Left forelimb (tissue), 1 donor: ENCODE measurements at places on chromosomes 7 and 10.
A peak's percentile ranks its signal among the peaks of the same experiment; 100 is the strongest.

DNA sequence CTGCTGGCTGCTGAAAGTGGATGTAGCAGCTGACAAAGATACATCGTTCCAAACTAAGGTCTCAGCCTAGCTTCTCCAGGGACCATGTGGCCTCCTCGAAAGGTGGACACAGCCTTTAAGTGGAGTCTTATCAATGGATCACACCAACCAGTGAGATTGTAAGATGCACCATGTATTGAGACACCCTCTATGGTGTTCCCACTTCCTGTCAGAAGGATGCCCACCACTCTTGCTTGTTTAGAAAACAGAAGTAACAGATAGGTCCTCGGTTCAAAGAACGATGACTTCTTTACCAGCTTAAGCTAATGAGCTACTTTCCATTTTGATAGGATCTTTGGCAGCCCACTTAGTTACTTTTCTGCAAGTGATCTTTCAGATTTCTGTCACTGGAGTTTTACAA is 34.3 kb downstream of the SLC25A13 start:
- no peak for DNase-seq

DNA sequence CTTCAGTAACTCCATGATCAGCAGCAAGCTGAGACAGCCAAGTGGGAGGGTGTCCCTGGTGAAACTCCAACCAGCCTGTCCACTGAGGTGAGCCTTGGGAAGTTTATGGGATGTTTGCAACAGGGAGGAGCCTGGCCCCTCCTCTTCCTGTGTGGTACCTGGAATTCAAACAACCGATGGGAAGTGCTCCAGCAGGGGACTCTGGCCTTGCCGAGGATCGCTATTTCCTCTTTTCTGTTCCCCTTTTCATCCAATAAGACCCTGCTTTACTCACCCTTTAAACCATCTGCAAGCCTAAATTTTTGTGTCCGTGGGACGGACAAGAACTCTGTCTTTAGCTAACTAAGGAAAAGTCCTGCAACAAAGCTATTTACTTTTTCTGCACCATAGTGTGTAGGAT is 491.1 kb upstream of the ZMIZ1 start:
- peak; percentile 38 for DNase-seq

DNA sequence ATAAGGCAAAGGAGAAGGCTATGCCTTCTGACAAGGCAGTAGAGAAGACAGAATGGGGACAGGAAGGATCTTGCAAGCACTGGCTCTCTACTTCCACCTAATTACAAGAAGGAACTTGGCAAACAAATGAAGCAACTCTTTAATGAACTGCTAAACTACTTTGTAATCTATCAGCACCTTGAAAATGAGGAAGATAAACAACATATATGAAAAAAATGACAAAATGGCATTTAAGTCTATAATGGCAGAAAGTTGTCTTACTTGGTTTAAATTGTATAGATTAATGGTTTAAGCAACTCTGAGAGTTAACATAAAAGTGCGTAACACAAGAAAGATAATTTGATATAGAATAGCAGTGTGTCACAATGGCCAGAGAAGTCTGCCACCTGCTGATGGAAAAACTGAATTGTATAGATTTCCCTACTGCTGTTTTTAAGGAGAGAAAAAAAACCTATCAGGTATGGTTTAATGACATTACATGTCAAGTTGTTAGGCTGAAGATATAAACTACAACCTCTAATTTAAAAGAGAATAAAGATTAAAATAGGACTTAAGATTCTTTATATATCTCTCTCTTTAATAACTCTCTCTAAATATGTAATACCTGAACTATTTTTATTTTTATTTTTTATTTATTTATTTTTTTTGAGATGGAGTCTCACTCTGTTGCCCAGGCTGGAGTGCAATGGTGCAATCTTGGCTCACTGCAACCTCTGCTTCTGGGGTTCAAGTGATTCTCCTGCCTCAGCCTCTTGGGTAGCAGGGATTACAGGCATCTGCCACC is 11.8 kb downstream of the NT5C3A start:
- DNase-seq: no peak

DNA sequence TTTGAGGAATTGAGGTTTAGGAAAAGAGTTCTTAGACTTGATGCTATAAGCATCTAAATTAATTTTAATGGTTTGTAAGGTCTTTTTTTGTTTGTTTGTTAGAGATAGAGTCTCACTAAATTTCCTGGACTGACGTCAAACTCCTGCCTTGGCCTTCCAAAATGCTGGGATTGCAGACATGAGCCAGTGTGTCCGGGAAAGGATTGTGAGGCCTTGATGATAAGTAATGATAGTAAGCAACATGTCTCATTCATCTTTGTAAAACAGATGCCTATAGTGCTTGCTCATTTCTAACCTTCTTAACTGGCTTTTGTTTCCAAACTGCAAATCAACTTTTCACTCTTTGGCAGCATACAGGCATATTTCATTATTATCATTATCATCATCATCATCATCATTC is 176.0 kb upstream of the KCND2 start:
- no peak for DNase-seq

- DNase-seq: no peak
Observed at GRCh38 chr10:56624082-56624481, 263.0 kb upstream of the ZWINT start.

GRCh38 chr7:32779167-32779566 is 112.4 kb downstream of the KBTBD2 start:
- DNase-seq: no peak

DNA sequence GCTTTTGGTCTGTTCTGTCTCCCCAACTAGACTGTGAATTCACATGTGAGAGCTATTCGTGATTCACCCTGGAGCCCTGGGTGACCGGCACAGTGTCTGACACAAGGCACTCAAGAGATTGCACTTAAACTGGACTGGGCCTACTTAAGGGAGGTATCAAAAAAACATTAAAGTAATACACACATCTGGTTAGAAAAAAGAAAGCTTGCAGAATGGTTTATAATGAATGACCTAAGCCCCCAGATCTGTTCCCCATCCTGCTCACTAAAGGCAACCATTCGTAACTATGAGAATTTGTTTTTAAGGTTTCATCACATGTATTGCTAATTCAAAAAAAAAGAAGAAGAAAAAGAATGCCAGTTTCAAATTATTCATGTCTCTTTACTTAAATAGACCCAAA is 74.5 kb downstream of the DGKI start:
- no peak for DNase-seq

GRCh38 chr7:128240696-128241386 is at the start of gene LEP:
Gene LEP, plus strand, starts transcription at chr7:128241278. Its CDS starts 10,741 bp downstream, at chr7:128252019.
- DNase-seq: no peak

- DNase-seq: no peak
Observed at GRCh38 chr7:1422512-1423263, 36.6 kb downstream of the MICALL2 start.

DNA sequence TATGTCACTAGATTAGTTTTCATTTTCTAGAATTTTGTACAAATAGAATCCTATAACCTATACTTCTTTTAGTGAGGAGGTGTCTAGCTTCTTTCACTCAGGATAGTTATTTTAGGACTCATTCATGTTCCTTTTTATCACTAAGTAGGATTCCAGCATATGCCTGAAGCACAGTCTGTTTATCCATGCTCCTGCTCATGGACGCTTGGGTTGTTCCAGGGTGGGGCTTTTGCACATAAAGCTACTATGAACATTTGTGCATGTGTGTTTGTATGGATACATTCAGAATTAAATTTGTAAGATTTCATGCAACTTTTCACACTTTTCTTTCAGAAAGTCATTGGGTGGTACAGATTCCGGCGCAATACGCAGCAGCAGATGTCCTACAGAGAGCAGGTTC is 24.6 kb downstream of the ABRAXAS2 start:
- no peak for DNase-seq

DNA sequence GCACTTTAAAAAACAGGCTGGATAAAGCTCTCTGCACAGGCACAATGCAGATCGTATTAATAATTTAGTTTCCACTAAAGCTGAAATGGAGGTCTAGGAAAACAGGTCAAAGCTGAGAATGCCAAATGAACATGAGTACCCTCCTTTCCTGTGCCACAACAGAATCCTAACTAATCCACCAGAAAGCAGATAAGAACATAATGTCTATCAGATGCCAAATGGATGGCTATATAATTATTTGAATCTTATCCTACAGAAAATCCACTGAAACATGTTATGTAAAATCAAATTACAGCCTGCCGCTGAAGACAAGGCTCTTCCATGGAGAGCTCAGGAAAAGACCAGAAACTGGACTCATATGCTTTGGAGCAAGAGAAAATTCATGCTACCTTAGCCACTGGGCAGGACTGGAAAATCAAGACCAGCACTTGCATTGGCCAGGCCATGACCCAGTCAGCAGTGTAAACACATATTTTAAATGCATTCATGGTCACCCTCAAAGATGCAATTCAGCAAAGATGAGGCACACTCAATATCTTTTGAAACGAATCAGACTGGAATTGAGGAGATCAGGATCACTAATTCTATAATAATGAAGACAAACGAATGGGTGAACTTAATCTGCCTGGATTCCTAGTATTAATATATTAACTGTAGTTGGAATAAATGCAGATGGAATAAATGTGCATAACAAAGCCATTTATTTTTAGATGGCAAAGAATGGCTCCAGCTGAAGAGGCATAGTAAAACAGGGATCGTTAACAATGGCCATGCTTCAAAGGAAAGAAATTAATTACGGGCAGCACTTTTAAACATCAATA is 13.2 kb downstream of the ANK3 start:
- DNase-seq: no peak

DNA sequence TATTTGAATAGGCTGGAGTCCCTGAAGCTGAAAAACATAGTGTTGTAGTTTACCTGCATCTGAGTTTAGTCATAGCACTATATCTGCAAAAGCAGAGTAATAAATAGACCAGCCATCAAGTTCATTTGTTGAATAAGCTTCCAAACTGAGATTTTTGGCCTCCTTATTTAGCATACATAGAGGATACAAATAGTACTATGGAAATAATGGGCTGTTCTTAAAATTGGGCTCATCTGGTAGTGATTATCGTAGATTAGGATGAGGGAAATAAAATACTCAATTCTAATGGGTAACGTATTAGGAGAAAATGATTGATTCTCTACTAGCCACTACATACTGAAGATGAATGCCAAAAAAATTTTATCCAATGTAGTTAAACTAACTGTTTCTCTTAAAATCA is 41.4 kb upstream of the TMEM196 start:
- no peak for DNase-seq

GRCh38 chr7:8051373-8051772 is 82.8 kb downstream of the GLCCI1 start:
- no peak for DNase-seq

- DNase-seq: no peak
Observed at GRCh38 chr10:122422266-122422989, 32.0 kb upstream of the ARMS2 start.

DNA sequence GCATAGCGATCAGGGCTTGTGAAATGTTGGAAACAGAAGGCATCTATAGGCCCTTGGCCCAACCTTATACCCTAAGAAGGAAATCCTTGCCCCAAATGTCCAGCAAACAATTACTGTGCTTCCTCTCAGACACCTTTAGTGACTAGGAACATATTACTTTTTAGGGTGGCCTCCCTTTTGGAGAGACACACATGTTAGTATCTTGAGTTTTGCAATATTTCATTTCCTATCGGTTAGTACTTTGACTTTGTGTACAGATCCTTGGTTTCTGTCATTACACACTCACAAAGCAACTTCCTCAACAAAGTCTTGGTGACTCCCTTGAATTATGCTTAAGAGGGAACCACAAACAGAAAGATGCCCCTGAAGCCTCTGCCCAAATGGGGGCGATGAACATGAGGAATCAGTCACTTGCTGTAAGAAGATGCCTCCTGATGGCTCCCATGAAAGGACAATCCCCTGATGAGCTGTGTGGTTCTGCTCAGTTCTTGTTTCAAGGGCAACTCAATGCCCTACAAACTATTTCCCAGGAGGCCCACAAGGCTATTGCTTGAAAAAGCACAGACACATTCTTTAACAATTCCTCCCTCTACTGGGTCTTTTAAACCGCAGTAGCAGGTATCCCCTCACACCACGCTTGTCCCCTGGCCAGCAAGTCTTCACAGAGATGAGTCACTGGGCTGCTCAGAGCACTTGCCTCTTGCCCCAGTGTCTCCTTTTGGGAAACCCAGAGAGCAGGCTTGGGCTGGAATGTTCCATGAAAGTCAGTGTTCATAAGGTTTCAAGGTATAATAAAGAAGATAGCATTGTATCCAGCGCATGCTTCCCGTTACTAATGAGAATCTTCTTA is 196.2 kb downstream of the FANK1 start:
- DNase-seq: no peak

DNA sequence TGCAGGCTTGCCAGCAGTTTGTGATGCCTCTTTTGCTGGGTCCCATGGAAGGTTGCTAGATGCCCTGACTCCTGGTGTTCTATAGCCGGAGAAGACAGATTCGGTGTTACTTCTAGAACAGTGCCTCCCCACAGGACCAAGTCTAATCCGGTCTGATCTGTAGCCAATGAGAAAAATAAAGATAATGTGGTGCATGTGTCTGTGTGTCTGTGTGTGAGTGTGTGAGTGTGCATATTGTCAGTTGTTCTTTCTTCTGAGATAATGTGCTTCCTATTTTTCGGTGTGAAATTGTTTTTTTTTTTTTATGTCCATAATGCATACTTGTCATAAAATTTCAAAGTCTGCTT is 29.7 kb upstream of the ZNRF2 start:
- DNase-seq: no peak

GRCh38 chr10:69489506-69490090 is 38.3 kb downstream of the TSPAN15 start:
- DNase-seq: no peak

GRCh38 chr7:114554781-114555537 is 140.3 kb downstream of the FOXP2 start:
- no peak for DNase-seq

GRCh38 chr7:56219017-56219416 is 102.8 kb upstream of the NUPR2 start:
- DNase-seq: no peak

GRCh38 chr10:1203704-1204103 is 147.5 kb downstream of the WDR37 start:
- DNase-seq: peak; percentile 41

DNA sequence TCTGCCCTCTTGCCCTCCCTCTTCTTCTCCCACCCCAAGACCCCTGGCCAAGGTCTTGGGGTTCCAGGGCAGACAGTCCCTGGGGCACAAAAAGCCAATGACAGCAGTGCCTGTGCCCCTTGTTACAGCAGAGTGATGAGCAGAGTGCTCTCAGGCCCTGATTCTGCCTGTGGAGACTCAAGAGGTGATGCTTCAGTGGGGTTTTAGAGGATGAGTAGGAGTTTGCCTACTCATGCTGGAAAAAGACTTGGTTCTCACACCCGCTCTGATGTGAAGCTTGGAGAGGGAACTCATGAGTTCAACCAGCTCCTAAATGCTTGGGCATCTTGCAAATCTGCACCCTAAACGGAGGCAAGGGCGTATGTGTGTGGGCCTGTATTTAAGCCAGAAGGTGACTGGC is 58.2 kb downstream of the CAMK2B start:
- no peak for DNase-seq

GRCh38 chr7:36264123-36264801 is 111.2 kb downstream of the EEPD1 start:
- no peak for DNase-seq

GRCh38 chr10:49634069-49634660 is 20.3 kb downstream of the CHAT start:
- peak; percentile 37 for DNase-seq

DNA sequence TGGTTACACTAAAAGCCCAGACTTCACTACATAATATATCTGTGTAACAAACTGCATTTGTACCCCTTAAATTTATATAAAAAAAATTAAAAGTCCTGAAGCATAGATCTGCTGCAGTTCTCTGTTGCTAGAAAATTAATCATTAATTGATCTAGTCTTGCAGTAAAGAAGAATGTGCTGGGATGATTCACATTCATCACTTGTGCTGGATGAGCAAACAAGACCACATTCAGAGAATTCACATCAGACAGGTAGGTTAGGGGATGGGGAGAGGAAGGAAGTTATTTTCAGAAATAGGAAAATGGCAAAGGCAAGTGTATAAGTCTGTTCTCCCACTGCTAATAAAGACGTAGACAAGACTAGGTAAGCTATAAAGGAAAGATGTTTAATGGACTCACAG is 1019.0 kb downstream of the KCNMA1 start:
- no peak for DNase-seq
